ENCODE measurements at places on chromosomes 12 and 14.

- DNase-seq: no peak
Observed at GRCh38 chr12:51683763-51684357, 92.8 kb downstream of the SCN8A start.

- no peak for DNase-seq
Observed at GRCh38 chr12:50246197-50246865, 37.0 kb downstream of the LIMA1 start.

GRCh38 chr14:72863216-72864006 lies 30.5 kb downstream of the DPF3 start:
- DNase-seq: no peak

DNA sequence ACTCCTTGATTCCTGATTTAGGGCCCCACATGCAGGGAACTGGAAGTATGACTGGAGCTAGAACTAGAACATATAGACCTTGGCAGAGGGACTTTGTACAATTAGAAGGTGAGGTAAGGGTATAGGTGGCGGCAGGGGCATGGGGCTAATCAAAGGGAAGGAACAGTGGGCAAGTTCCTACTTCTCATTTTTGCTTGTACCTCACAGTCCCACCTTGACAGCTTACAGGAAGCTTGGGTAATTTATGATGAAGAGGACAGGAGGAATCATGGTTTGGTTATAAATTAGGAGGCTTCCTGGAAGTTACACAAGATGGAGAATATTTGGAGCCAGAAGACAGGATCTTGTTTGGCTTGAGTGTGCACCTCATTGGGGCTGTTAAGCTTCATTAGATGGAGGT lies 33.4 kb downstream of the SUSD6 start:
- DNase-seq: no peak

DNA sequence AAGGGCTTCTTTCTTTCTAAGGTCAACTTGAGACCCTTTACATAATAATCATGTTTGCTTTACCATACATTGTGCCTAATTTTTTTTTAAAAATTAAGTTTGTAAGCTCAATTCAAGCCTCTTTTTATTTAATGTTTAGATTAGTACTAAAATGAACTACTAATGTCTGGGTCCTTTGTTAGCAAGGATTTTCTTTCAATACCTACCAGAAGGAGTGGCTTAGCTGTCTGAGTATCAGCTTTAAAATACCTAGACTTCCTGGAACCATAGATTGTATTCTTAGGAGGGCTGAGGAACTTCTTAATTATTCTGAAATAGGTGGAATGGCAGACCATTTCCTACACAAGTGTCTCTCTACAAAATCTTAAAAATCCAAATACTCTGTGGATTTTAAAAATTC lies 122.1 kb downstream of the HMGA2 start:
- DNase-seq: no peak

- DNase-seq: peak; percentile 89
Observed at GRCh38 chr14:23951590-23952201, 1.9 kb upstream of the DHRS4 start.

DNA sequence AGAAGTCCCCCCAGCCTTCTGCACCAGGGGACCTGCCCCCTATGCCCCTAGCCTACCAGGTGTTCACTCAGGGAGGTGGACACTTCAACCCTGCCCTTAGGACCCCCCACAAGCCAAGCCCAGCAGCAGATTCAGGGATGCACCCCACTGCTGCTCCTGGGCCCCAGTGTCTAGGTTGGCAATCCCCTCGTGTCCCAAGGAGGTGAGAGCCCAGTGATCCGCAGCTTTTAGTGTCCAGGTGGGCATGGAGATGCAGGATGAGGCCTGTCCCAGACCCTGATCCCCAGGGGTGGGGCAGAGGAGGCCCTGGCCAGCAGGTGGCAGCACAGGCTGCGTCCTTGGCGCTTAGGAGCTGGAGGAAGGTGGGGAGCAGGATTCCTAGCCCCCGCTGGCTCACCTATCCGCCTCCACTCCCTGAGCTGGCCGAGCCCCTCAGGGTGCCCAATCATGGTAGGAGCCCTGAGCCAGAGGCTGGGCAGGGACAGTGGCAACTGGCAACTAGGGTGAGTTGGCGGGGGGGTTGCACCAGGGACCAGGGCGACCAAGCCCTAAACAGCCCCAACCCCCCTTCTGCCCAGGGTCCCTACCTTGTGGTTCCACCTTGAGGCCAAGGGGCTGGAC lies 4.1 kb downstream of the CKB start:
- peak; percentile 51 for DNase-seq

DNA sequence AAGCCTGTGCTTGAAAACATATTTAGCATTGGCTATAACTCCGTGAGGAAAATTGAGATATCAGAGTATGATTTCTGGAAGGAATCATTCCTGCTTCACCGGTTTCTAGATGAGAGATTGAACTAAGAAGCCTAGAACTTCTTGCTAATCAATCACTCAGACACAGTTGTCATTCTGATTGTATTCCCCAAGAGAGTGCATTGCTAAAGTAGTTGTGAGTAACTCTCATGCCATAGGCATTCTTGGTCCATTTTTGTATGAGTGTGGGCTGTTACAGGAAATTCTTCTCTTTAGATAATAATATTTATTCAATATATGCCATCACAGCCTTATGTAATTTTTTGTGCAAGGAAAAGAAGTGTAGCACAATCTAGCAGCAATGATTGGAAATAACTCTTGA lies 893.3 kb upstream of the MDGA2 start:
- no peak for DNase-seq

- DNase-seq: no peak
Observed at GRCh38 chr12:100185361-100185894, 15.2 kb upstream of the ACTR6 start.

- DNase-seq: no peak
Observed at GRCh38 chr14:23446291-23446851, 10.9 kb upstream of the MYH7 start.

GRCh38 chr12:118302053-118302452 lies 70.7 kb downstream of the TAOK3 start:
- DNase-seq: no peak

DNA sequence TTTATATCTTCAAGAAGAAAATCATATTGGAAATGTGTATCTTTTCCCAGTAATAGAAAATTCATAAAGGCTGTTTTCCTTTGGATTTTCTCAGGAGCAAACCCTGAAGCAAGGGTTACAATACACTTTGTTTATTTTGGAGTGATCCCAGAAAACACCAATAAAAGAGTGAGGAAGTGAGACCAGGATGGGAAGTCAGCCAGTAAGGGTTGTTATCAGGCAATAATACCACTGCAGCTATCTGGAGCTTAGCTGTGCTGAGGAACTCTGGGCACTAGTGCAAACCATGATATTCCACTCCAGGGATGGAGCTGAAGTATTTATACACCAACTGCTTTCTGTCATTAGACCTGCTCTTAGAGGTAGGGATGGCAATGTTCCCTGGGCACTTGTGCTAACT lies 1002.3 kb downstream of the FLRT2 start:
- DNase-seq: no peak

DNA sequence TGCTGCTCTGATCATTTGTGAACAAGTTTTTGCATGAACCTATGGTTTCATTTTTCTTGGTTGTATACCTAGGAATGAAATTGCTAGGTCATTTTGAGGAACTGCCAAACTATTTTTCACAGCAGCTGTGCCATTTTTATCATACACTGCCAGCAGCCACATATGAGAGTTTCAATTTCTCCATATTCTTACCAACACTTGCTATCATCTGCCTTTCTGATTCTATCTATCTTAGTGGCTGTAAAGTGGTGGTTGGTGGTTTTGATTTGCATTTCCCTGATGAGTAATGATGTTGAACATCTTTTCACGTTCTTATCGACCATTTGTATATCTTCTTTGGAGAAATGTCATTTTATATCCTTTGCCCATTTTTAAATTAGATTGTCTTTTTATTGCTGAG lies 146.1 kb downstream of the C12orf75 start:
- no peak for DNase-seq

GRCh38 chr12:42217656-42218055 lies 20.4 kb downstream of the YAF2 start:
- no peak for DNase-seq

GRCh38 chr14:33793398-33794110 lies 157.3 kb downstream of the EGLN3 start:
- no peak for DNase-seq

DNA sequence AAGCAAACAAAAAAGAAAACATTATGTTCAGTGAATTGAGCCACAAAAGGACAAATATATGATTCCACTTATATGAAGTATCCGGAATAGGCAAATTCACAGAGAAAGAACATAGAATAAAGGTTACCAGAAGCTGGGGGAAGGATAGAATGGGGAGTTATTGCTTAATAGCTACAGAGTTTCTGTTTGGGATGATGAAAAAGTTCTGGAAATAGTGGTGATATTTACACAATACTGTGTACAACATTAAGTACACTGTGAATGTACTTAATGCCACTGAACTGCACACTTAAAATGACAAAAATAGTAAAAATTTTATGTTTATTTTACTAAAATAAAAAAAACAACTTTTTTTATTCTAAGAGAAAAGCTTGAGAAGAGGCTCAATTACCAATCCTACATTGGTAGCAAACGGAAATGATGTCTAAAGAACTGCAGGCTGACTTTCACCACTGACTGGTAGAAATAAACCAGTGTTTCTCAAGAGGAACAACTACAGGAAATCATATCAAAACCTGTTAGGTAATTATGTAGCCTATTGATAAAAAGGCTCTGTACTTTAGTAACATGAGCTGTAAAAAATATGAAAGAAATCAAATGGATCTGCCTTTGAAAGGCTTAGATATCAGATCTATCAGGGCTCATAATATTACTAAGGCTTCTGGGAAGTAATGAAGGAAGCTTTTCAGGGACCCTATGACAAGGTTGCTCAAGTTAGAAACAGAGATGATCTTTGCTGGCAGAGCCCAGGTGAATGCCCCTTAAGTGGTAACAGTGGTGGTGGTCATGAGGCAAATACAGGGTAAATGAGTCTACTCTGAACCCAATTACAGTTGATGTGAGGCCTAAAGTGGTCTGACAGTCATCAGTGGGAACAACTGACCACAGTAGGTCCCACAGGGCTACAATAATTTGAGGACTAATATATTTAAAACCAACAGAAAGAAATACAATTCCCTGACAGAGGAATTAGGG lies 41.3 kb downstream of the BAZ1A start:
- no peak for DNase-seq

DNA sequence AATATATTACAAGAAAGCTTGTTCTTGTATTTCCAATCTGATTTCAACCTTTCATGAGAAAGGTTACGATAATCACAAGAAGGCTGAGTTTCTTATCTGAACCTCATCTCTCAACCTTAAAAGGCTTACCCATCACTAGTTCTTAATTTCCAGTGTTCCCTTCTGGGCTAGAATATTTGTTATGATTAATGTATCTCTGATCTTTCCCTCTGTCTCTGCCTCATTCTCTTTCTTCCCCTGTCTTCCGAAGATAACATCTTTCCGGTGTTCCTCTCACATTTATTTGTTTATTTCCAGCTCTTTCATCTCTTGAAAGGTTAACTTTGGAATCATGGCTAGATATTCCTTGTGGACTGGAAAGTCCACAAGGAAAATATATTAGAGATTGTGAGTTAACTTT lies 255.9 kb downstream of the SLC6A15 start:
- DNase-seq: no peak

DNA sequence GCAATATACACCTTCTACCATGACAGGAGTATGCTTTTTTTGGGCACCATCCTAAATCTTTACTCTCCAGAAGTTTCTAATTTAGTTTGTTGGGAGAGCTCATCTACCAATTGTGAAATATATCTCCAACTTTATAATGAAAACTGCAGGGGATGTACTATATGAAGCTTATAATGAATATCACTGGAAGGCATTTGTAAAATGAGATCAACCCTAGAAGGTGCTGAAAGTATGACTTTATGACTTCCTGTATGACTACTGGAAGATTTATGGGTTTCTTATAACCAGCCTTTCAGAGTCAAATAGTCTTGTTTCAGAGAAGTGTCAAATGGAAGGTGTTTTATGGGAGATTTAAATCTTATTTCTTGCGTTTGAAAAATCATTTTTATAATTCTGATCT lies 122.9 kb downstream of the MYRFL start:
- DNase-seq: no peak

- no peak for DNase-seq
Observed at GRCh38 chr12:9043766-9044165, 54.4 kb downstream of the KLRG1 start.

- DNase-seq: no peak
Observed at GRCh38 chr12:25957793-25958427, 572 bp upstream of the RASSF8 start.

DNA sequence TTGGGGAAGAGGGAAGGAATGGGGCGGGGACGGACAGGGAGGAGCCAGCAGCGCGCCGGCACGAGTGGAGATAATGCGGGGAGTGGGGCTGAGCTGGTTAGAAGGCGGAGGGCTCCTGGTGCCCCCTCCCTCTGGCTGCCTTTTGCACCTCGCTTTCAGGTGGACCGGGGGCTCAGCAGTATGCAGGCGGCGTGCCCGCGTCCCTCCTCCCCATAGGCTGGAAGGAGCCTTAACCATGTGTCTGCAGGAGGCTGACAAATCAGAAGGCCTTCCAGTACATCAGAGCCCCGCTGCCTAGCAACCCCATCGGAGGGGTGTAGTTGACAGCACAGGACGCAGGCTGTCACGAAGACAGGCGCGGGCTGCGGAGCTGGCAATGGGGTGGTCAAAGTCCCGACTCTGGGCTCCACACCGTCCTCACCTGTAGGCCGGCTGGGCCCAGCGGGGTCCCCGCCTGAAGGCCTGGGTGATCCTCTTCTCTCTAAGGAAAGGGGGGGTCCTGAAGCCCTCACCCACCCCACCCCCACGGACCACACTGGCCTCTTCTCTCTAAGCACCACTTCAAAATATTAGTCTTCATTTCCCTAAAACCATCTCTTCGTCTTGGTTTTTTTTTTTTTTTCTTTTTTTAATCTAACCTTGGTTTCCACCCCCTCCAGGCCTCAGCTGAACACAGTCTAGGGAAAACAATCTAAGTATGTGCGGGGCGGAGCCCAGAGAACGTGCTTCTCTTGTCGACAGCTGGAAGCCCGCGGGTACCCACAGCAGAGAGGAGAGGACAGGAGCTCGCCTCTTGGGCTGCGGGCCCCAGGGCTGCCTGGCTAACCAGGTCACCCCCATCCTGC lies 44.5 kb downstream of the KDM2B start:
- no peak for DNase-seq

DNA sequence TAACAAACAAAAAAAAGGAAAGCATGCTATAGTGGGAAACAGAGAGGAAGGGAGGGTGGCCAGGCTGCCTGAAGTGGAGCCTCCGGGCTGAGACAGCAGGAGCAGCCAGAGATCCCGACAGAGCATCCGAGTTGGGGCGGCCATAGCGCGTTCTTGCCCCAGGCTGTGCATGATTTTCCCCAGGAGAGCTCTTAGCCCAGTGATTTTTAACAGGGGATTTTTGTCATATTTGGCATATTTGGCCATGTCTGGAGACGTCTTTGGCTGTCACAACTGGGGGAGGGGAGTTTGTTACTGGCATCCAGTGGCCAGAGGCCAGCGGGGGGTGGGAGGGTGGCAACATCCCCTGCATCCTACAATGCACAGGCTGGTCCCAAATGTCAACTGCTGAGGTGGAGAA lies 23.6 kb downstream of the BDKRB1 start:
- no peak for DNase-seq

- DNase-seq: no peak
Observed at GRCh38 chr12:30823764-30824163, 69.0 kb upstream of the CAPRIN2 start.

- no peak for DNase-seq
Observed at GRCh38 chr12:8943565-8944186, 5.8 kb downstream of the M6PR start.

GRCh38 chr12:67002720-67003119 lies 266.4 kb upstream of the CAND1 start:
- DNase-seq: no peak

GRCh38 chr12:115569345-115570068 lies 708.0 kb downstream of the MED13L start:
- peak; percentile 4 for DNase-seq

- DNase-seq: no peak
Observed at GRCh38 chr14:93745603-93746273, 42.5 kb downstream of the PRIMA1 start.

- no peak for DNase-seq
Observed at GRCh38 chr14:61555056-61555838, 140.1 kb upstream of the HIF1A start.

Data from HepG2 (cell line).